Right lung (tissue), 10 donors: ENCODE measurements at places on chromosomes 16 and 17. TPM values are rescaled to one million over a fixed set of nuclear protein-coding genes. Genes with fewer than 3 reads are reported as not detected.

Gene KRTAP4-4
- polyA plus RNA-seq = not detected

Gene PMP22
- polyA plus RNA-seq = 139 TPM

Gene KRTAP9-9
- not detected for polyA plus RNA-seq

Gene CDRT15
- polyA plus RNA-seq = 1.0 TPM

Gene TBC1D3E
- not detected for polyA plus RNA-seq

Gene CCL16
- polyA plus RNA-seq = 1.0 TPM

DNA sequence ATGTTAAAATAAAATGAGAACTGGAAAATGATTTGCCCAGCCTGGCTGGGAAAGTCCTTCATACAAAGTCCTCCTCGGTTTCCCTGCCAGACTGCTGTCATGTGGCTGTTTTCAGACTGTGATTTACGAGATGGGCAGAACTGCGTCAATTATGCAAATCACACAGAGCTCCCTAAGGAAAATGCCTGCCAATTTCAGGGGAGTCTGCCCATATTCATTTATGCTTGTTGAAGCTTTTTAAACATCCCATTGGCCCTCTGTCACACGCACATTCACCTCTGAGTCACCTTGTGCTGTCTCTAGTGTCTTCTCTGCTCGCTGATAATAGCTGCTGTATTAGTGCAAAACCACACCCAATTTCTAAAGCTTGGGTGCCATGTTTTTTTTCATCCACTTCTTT, 81.7 kb upstream of the FAM20A start:
- no peak for DNase-seq

- no peak for DNase-seq
Measured at GRCh38 chr16:85659336-85659735, 29.4 kb downstream of the GINS2 start.

DNA sequence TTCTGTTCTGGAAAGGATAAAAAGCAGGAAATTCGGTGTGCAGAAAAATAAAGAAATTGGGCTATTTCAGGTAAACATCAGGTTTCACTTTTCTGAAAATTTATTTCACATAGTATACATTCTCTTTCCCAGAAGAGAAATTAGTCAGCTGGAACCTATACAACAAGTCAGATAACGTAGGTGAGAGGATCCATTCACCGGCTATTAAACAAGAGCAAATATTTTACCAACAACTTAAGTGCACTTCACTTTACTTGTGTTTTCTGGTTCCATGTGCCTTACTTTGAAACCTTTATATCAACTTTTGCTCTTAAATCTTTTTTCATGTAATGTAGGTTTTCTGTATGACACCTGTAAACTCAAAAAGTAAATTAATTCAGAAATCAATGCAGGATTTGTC, 839.7 kb downstream of the CDH11 start:
- no peak for DNase-seq

GRCh38 chr17:81142301-81143199, 22.8 kb upstream of the PVALEF start:
- peak; percentile 66 for DNase-seq

- DNase-seq = no peak
Measured at GRCh38 chr17:77649717-77650211, 308.7 kb upstream of the TNRC6C start.

DNA sequence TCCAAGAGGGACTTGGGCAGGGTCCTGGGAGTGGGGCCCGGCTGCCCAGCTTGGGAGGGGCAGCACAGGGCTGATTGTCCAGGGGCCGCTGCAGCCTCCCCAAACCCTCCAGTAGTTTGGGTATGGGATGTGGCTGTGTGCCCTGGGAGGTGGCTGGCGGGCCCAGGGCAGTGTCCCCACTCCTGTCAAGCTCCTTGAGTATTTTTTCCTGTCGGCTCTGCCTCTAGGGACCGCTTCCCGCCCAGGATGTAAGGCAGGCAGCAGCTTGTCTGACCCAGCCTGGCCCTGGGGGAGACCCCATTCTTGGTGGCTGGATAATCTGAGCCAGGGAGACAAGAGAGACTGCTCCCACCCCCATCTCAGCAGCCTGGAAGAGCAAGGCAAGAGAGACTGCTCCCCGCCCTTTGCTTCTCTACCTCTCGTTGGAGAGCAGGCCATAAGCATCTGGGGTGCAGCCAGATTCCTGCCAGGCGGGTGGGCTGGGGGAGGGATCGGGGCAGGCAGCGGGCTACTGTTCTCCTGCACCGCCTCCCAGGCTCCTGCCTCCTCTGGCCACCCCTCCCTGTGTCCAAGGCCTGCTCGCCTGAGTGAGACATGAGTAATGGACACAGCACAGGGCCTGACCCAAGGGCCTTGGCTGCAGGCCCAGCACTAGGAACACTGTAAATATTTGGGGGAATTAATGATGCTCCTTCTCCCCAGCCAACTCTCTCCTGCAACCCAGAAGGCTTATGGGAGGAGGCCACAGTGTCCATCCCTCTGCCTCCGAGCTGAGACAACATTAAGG, 18.4 kb upstream of the ITGA3 start:
- DNase-seq = no peak

DNA sequence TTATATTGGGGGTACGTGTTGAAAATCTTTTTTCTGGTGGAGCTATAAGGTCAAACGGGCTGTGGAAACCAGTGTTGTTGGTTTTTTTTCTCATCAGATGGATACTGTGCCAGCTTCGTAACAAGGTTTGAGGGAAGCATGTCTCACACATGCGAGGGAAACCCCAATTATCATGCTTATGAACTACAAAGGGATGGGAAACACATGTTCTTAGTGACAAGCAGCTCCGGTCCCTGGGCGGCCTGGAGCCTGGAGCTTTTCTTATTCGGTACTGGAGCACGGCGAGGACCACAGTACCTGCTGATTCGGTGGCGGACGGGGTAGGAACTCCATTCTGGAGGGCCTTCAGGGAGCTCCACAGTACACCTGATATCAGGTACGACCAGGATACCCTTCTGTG, 12.5 kb downstream of the SLC43A2 start:
- DNase-seq = peak; percentile 84
